ENCODE measurements at places on chromosomes 1 and 21.

GRCh38 chr1:214439352-214440119 lies 111.9 kb downstream of the PTPN14 start:
- H3K36me3 ChIP-seq, result no peaks in the 10 kb centered on the region
- no peak for DNase-seq
- H3K27ac ChIP-seq, result no peak overlapping the region
- no peaks in the 10 kb centered on the region for H3K27me3 ChIP-seq

GRCh38 chr1:229058729-229059128 lies 212.2 kb upstream of the RAB4A start:
- no peak overlapping the region for H3K27ac ChIP-seq
- no peak for DNase-seq
- H3K4me1 ChIP-seq, result no peaks in the 10 kb centered on the region
- H3K36me3 ChIP-seq, result no peaks in the 10 kb centered on the region
- peaks cover 10% of the 10 kb centered on the region for H3K27me3 ChIP-seq
- H3K4me3 ChIP-seq, result no peak overlapping the region

DNA sequence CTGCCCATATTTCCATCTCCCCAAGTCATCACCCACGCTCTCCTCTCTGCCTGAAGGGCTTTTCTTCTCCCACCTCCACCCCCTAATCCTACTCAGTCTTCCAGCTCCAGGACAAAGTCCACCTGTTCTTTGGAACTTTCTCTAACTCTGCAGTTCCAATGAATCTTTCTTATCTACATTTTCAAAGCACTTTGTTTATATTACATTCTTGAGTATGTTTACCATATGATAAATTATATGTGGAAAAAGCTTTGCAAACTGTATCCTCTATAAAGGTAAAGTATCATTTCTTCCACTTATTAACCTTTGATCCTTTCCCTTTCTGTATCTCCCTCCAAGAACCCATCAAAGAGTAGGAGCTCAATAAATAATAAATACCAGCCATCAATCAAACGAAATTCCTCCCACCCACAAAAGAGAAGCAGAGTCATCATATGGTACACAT lies 39.7 kb downstream of the TTC13 start:
- H3K27ac ChIP-seq, result no peak overlapping the region
- peaks cover 19% of the 10 kb centered on the region for H3K36me3 ChIP-seq
- no peaks in the 10 kb centered on the region for H3K4me1 ChIP-seq
- no peak overlapping the region for H3K4me3 ChIP-seq

- H3K4me3 ChIP-seq, result no peak overlapping the region
- no peaks in the 10 kb centered on the region for H3K4me1 ChIP-seq
- H3K27me3 ChIP-seq, result peaks cover 6% of the 10 kb centered on the region
- no peaks in the 10 kb centered on the region for H3K36me3 ChIP-seq
- DNase-seq, result no peak
Observed at GRCh38 chr1:166062421-166063070, 104.3 kb downstream of the FAM78B start.

- H3K27ac ChIP-seq, result no peak overlapping the region
- no peak for DNase-seq
- H3K36me3 ChIP-seq, result no peaks in the 10 kb centered on the region
- no peaks in the 10 kb centered on the region for H3K27me3 ChIP-seq
Observed at GRCh38 chr1:239545466-239545865, 159.1 kb downstream of the CHRM3 start.

DNA sequence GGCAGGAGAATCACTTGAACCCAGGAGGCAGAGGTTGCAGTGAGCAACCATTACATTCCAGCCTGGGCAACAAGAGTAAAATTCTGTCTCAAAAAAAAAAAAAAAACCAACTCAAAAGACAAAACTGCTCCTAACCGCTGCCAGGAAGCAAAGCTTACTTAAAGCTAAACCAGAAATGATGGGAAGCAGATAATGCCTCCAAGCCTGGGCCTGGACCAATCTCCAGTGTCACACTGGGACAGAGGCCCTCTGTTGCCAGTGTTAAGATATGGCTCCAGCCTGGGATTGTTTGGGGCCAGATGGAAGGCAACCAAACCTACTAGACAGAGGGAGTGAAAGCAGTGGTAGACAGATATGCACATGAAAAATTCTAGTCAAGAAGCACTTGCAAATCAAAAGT lies 36.9 kb downstream of the NSL1 start:
- no peaks in the 10 kb centered on the region for H3K27me3 ChIP-seq
- H3K36me3 ChIP-seq, result peaks cover 12% of the 10 kb centered on the region
- no peak overlapping the region for H3K4me3 ChIP-seq
- no peak for DNase-seq
- H3K4me1 ChIP-seq, result peaks cover 4% of the 10 kb centered on the region
- no peak overlapping the region for H3K27ac ChIP-seq

DNA sequence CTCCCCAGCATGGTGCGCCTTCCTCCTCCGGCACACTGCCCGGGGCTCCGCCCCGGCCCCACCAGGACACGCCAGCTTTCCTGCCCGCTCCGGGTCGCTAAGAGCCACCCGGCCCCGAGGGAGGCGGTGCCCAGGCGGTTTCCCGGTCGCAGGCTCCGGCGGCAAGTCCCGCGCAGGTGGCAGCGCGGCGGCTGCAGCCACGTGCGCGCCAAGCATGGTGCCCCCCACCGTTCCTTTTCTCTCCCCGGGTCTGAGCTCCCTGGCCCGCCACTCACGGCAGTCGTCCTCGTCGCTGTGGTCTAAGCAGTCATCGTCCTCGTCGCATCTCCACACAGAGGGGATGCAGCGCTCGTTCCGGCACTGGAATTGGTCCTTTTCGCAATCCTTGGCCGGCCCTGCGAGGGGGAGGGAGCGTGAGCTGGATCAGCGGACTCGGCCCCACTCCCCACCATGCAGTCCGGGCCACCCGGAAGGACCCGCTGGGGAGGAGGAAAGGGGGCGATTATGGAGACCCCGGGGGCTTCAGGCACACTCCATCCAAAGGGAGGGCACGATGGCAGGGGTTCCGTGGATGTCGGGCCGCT lies 1.2 kb downstream of the LRP8 start:
- no peaks in the 10 kb centered on the region for H3K27me3 ChIP-seq
- peak overlapping the region; percentile 94 for H3K4me3 ChIP-seq
- peaks cover 41% of the 10 kb centered on the region for H3K4me1 ChIP-seq
- no peak for DNase-seq

DNA sequence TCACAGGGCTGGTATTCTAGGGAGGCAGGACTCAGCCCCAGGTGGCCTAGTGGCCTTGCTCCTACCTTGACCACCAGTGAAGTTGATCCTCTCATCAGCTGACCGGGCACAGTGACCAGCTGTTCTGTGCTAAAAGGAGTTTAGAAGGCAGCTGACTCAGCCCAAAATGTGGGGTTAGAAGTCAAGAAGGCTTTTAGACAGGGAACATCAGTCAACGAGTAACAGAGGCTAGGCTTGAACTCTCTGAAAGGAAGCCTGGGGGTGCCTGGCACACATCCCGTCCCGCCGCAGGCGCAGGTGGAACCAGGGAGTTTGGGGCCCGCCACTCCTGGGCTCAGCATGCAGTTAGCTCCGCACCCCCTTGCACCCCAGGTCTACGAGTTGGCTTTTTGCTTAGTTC lies 114.9 kb upstream of the SLC45A1 start:
- DNase-seq, result no peak
- no peak overlapping the region for H3K4me3 ChIP-seq
- no peaks in the 10 kb centered on the region for H3K4me1 ChIP-seq
- H3K27ac ChIP-seq, result no peak overlapping the region
- no peaks in the 10 kb centered on the region for H3K27me3 ChIP-seq

GRCh38 chr1:163174524-163175437 lies 27.9 kb downstream of the RGS5 start:
- H3K27me3 ChIP-seq, result no peaks in the 10 kb centered on the region
- no peak overlapping the region for H3K27ac ChIP-seq

GRCh38 chr1:156241926-156242325 lies at the start of gene BGLAP:
TSS of gene BGLAP (plus strand) at chr1:156242184. CDS start at chr1:156242232, 48 bp downstream.
- H3K27me3 ChIP-seq, result no peaks in the 10 kb centered on the region
- no peaks in the 10 kb centered on the region for H3K4me1 ChIP-seq

- no peaks in the 10 kb centered on the region for H3K36me3 ChIP-seq
- H3K4me1 ChIP-seq, result no peaks in the 10 kb centered on the region
- H3K27me3 ChIP-seq, result no peaks in the 10 kb centered on the region
- no peak within 1 kb of the TSS for H3K4me3 ChIP-seq
- H3K27ac ChIP-seq, result no peak within 1 kb of the TSS
Observed at GRCh38 chr1:31576201-31576669, at the start of gene TINAGL1. TSS of gene TINAGL1 (plus strand) at chr1:31576515. CDS start at chr1:31577149, 634 bp downstream.

- H3K27me3 ChIP-seq, result no peaks in the 10 kb centered on the region
- DNase-seq, result no peak
- H3K4me3 ChIP-seq, result no peak overlapping the region
Observed at GRCh38 chr1:185500001-185500626, 183.1 kb upstream of the IVNS1ABP start.

DNA sequence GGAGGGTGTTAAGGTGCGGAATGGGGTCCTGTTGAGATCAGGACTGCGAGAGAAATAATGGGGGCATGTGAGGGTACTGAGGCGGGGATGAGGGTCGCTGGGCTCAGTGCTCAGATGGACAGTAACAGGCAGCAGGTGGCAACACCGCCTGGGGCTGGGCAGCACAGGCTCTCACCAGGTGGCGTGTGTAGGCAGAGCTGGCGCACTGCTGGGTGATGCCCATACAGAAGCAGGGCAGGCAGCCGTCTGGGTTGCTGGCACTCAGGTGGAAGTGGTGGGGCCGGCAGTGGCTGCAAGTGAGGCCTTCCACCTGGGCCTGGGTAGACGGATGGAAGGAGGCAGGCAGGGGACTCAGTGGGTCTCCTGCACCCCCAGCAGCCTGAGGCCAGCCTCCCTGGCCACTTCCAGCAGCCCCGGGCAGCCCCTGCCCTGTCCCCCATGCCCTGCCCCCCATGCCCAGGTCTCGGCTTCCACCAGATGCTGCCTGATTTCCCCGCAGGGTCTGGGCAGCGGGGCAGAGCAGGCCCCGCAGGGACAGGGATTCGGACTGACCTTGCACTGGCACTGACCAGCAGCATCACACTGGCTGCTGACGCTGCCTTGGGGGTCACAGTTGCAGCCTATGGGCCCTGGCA lies 60.5 kb downstream of the LDLRAD2 start:
- H3K4me1 ChIP-seq, result no peaks in the 10 kb centered on the region
- H3K4me3 ChIP-seq, result no peak overlapping the region
- no peak overlapping the region for H3K27ac ChIP-seq
- H3K36me3 ChIP-seq, result no peaks in the 10 kb centered on the region

GRCh38 chr1:19032413-19032695 lies 75.9 kb upstream of the IFFO2 start:
- DNase-seq, result no peak
- no peak overlapping the region for H3K27ac ChIP-seq
- no peaks in the 10 kb centered on the region for H3K36me3 ChIP-seq
- no peak overlapping the region for H3K4me3 ChIP-seq
- 0 out of 2 replicates have a peak, but pooled peaks cover 2% of the 10 kb centered on the region for H3K4me1 ChIP-seq

DNA sequence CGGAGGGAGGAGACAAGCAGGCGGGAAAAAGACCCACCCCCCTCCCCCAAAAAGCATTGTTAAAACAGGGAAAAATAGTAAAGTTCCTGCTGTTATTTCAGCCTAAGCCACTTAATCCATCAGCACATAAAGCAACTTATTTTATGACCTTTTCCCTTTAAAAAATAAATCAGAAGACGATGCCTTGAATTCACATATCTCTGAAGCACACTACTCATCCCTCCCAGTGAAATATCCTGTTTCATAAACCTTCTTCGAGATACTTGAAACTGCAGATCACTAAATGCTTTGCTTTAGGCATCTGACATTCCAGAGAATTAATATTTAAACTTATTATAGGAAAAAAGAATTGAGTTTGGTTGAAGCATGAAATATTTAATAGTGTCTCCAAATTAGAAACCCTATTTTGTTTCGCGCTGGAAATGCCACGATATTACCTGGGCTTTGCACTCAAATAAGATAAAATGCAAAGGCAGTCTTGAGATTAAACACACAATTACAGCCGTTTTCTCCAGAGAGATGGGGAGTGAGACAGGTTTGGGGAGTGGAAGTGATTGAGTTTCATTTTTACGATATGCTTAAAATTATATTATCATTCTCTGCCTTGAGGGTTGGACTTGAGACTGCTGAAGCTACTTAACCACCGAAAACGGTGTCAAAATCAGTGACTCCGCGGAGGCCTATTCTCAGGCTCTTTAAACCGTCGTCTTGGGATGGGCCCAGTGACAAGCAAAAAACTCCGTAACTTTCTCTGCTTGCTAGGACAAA lies 9.3 kb downstream of the GLIS1 start:
- H3K27me3 ChIP-seq, result peaks cover 12% of the 10 kb centered on the region
- no peak overlapping the region for H3K4me3 ChIP-seq
- no peaks in the 10 kb centered on the region for H3K36me3 ChIP-seq
- no peaks in the 10 kb centered on the region for H3K4me1 ChIP-seq

DNA sequence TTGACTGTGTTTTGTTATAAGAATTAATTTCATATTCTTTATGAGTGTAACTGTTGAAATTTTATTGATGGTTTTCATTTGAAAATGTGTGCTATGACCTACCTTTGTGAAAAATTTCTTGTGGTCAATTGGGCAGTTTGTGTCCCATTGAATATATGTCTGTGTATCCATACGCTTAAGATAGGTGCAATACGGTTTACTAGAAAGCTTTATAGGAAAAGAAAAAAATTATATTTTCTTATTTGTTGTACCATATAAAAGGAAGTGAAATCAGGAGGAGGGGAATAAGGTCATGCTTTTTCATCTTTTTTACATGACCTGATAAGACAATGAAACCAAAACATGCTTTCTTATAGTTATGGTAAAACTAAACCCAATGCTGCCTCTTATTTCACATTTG lies 807.7 kb downstream of the USP25 start:
- H3K4me3 ChIP-seq, result no peak overlapping the region
- H3K27ac ChIP-seq, result no peak overlapping the region
- H3K36me3 ChIP-seq, result no peaks in the 10 kb centered on the region
- DNase-seq, result no peak

GRCh38 chr1:237124856-237125462 lies 83.0 kb downstream of the RYR2 start:
- no peaks in the 10 kb centered on the region for H3K27me3 ChIP-seq
- peak; percentile 5 for DNase-seq
- no peak overlapping the region for H3K27ac ChIP-seq
- H3K4me3 ChIP-seq, result no peak overlapping the region
- H3K36me3 ChIP-seq, result no peaks in the 10 kb centered on the region
- no peaks in the 10 kb centered on the region for H3K4me1 ChIP-seq

- H3K4me3 ChIP-seq, result no peak overlapping the region
- H3K36me3 ChIP-seq, result no peaks in the 10 kb centered on the region
- no peak for DNase-seq
- H3K27ac ChIP-seq, result no peak overlapping the region
- H3K27me3 ChIP-seq, result no peaks in the 10 kb centered on the region
- no peaks in the 10 kb centered on the region for H3K4me1 ChIP-seq
Observed at GRCh38 chr1:246450611-246451251, 56.3 kb downstream of the SMYD3 start.

GRCh38 chr1:217393896-217394295 lies 237.0 kb downstream of the GPATCH2 start:
- no peaks in the 10 kb centered on the region for H3K4me1 ChIP-seq
- no peak overlapping the region for H3K27ac ChIP-seq

- no peaks in the 10 kb centered on the region for H3K36me3 ChIP-seq
- H3K4me3 ChIP-seq, result no peak overlapping the region
- no peak for DNase-seq
- no peak overlapping the region for H3K27ac ChIP-seq
- no peaks in the 10 kb centered on the region for H3K4me1 ChIP-seq
Observed at GRCh38 chr21:44842087-44842486, 24.2 kb upstream of the SUMO3 start.
